ENCODE measurements at places on chromosomes 4 and X.

DNA sequence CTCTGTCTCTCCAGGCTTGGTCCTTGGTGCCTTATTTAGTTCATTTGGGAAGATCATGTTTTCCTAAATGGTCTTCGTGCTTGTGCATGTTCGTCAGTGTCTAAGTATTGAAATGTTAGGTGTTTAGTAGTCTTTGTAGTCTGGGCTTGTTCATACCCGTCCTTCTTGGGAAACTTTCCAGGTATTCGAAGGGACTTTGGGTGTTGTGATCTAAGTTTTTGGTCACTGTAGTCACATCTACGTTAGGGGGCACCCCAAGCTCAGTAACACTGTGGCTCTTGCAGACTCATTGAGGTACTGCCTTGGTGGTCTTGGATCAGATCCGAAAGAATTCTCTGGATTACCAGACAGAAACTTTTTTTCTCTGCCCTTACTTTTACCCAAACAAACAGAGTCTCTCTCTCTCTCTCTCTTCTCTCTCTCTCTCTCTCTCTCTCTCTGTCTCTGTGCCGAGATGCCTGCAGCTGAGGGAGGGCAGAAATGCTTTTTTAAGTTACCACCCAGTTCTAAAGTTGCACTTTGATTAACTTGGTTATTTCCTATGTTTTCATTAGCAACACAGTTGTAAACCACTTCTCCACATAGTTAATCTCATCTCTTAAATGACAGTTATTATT, 67.6 kb upstream of the SLC7A3 start:
- no peak for DNase-seq

- no peak for DNase-seq
Observed at GRCh38 chr4:173526027-173526482, 4.0 kb downstream of the HAND2 start.

DNA sequence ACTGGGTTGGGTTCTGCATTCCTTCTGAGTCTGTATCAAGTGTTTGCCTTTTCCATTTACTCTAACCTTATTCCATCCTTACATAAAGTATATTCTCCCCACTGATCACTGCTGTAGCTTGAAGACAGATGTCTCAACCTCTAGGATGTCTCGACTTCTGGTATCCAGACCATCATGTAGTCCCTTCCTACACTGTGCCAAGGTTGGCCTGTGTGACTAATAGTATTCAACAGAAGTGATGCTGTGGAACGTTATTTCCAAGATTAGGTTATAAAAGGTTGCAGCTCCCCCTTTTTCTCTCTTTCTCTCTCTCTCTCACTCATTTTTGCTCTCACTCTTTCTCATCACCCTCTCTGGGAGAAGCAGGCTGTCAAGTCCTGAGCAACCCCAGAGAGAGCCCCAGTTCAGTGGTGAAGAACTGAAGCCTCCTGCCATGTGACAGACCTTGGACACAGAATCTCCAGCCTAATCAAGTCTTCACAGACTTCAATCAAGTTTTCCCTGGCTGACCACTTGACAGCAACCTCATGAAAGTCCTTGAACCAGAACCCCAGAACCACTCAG, 75.4 kb downstream of the PRDM5 start:
- DNase-seq, result no peak

- no peak for DNase-seq
Observed at GRCh38 chrX:69616457-69617203, 717 bp downstream of the EDA start.

DNA sequence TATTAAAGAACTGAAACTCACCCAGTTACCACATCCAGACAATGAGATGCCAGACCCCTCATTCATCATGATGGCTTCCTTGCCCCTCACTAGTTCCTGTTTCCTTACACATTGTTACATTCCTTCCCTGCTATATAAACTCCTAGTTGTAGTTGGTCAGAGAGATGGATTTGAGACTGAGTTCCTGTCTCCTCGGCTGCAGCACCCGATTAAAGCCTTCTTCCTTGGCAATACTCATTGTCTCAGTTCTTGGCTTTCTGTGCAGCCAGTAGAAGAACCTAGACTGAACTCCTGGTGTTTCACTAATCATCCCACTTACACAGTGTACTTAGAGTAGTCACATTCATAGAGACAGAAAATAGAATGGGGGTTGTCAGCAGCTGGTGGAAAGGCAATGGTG, 324.7 kb downstream of the TRIML1 start:
- no peak for DNase-seq

DNA sequence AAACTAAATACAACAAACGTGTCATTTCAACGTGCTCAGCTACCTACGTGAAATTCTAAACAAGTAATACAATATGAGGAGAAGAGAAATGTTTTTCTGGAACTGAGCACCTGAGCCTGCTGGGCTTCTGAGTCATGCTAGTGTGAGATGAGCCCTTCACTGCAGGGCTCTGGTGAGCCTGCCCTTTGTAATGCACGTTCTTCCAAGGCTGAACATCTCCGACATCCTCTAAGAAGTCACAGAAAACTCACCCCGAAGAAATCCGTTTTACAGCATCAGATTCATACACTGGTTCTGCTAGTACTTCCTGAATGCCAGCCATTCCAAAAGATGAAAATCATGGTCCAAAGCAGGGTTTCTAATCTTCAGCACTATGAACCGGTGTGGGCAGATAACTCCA, 157.1 kb downstream of the AMELX start:
- DNase-seq, result no peak

GRCh38 chr4:81634165-81634564, 162.5 kb upstream of the RASGEF1B start:
- no peak for DNase-seq

DNA sequence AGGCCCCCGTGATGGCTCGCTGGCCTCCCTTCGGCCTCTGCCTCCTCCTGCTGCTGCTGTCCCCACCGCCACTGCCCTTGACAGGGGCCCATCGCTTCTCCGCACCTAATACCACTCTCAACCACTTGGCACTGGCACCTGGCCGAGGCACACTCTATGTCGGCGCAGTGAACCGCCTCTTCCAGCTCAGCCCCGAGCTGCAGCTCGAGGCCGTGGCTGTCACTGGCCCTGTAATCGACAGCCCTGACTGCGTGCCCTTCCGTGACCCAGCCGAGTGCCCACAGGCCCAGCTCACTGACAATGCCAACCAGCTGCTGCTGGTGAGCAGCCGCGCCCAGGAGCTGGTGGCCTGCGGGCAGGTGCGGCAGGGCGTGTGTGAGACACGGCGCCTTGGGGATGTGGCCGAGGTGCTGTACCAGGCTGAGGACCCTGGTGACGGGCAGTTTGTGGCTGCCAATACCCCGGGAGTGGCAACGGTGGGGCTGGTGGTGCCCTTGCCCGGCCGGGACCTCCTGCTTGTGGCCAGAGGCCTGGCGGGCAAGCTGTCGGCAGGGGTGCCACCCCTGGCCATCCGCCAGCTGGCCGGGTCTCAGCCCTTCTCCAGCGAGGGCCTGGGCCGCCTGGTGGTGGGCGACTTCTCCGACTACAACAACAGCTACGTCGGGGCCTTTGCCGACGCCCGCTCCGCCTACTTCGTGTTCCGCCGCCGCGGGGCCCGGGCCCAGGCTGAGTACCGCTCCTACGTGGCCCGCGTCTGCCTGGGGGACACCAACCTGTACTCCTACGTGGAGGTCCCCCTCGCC, 3.0 kb downstream of the PLXNB3 start:
- no peak for DNase-seq

DNA sequence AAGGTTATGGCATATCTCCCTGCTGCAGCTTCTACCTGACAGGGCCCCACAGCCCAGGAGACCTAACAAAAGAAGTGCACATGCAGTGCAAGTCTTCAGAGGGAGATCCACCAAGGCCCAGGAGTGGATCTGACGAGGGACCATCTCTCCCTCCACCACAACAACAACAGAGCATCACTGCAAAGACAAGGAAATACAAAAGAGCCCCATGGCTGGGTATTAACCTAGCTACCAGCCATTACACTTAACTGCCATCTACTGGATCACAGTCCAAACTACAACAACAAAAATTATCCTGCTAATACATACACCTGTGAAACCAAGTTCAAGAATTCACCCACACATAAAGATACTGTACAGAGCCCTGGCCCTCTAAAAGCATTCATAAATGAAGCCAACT, 280.2 kb upstream of the SLC7A11 start:
- DNase-seq, result no peak
